ENCODE measurements at places on chromosomes 3 and 15.
A peak's percentile ranks its signal among the peaks of the same experiment; 100 is the strongest.

DNA sequence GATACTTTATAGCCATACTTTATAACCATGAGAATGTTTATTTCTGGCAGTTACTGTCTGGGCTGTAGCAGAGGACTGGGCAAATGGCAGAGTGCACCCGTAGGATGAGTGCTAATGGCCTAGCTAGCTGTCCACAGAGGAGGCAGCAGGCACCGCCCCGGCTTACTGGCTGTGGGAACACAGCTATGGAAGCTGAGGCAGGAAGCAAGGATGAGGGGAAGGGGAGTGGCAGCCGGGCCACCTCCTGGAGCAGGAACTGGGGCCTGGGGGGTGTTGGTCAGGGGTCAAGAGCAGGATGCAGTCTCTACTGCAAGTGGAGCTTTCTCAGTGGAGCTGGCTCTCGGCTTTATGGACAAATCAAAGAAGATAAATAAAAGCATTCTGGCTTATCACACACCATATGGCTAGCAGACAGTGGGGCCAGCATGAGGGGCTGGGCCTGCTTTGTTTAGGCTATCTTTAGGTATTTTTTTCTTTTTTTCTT is 316.8 kb upstream of the CTDSPL start:
- no peak for DNase-seq

GRCh38 chr15:90029024-90029423 is 27.9 kb downstream of the ZNF710 start:
- no peak for DNase-seq

DNA sequence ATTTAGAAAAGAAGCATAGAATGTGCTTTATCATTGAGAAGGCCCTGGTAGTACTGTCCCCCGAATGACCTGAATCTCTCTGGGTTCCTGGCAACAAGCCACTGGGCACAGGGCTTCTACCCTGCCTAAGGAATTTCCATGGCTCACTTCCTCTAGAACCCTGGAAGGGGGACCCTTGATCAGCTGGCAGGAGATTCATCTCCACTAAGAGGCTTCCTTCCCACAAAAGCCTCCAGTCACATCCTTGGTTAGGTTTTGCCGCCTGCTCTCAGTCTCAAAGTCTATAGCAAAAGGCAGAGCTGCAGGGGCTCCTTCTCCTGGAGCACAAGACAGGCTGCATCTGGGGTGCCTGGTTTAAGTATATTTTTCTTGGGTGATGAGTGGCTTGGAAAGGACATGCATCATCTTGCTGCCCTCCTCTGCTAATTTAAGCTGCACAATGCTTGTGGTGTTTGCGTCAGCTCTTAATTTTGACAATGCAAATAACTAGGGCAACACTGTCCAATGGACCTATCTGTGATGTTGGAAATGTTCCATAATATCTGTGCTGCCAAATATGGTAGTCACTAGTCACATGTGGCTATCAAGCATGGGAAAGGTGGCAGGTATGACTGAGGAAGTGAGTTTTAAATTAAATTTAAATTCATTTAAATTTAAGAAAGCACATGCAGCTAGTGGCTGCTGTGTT is 33.4 kb upstream of the RARRES1 start:
- no peak for DNase-seq

GRCh38 chr3:53519065-53519709 is 24.8 kb downstream of the CACNA1D start:
- no peak for DNase-seq

DNA sequence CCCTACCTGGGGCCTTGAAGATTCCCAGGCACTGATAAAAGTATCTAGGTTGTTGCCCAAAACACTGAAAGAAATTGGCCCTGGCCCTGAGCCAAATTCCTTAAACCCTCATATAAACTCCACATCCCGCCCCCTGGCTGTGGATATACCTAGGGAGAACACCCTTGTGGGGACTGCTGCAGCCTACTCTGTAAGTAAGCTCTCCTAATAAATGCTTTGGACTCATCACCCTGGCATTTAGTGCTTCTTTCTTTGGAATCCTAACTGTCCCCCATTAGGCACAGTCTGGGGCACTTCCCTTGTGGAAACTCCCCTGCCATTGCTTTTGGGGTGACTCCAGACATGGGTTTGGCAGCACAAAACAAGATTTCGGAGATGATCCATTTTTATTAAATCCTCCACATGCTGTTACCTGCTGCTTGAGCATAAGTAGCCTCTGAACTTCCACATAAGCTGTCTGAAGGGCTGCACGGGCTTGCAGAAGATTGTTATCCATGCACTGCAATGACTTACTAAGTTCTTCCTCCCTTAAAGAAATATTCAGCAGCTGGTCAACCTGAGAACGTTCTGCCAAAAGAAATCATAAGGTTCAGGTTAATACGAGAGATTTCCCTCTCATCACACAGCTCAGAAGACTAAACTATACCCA is 46.4 kb downstream of the ZNF106 start:
- no peak for DNase-seq

- DNase-seq, result peak; percentile 29
Observed at GRCh38 chr15:75452364-75452864, 924 bp upstream of the SIN3A start.

DNA sequence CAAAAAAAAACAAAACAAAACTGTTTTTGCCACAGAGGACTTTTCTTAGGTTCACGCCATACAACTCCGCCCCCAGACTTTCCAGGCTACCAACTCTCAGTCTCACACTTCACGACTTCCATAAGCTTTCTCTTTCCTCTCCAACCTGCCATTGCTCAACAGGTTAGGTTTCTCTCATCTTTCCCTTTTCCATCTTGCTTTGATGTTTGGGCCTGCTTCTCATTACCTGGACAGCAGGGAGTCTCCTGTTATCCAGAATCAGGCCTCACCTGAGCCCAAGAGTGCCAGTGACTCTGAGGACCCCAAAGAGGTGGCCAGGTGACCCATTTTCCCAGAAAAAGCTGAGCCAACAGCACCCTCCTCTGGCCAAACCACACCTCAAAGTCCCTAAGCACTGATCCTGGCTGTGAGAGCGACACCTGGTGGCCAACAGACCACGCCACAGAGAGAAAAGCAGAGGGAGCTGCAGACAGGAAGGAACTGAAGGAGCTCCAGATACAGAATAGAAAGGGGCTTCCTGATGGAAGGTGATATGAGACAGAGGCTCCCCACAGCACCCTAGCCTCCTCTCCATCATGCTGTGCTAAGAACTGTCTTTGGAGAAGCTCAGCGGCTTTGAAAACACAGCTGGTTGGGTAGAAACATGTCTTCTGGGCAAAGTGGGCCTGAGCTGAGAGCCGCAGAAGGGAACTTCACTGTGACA is 4.0 kb downstream of the CCDC51 start:
- DNase-seq, result peak; percentile 52

GRCh38 chr15:101065570-101066221 is 146.5 kb downstream of the LRRK1 start:
- no peak for DNase-seq

- DNase-seq, result no peak
Observed at GRCh38 chr3:52128118-52128683, 26.0 kb downstream of the POC1A start.

DNA sequence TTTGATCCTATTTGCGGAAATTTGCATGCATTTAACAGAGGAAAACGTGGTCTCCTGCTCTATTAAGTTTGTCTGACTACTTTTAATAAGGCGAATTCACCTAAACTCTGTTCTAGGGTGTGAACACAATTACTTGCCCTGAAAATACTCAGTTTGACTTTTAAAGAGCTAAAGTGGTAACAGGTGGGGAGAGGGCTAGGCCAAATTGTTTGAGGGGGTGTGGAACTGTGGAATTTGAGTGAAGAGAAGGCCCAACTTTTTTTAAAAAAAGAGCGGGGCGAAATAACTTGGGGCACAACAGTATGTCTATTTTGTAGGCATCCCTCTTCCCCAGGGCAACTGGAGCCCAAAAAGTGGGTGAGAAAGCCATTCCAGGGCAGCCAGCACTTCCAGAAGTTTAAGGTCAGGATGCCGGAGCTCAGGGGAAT is 580 bp upstream of the FXR1 start:
- no peak for DNase-seq

- no peak for DNase-seq
Observed at GRCh38 chr15:74180881-74181602, 7.5 kb downstream of the ISLR start.

DNA sequence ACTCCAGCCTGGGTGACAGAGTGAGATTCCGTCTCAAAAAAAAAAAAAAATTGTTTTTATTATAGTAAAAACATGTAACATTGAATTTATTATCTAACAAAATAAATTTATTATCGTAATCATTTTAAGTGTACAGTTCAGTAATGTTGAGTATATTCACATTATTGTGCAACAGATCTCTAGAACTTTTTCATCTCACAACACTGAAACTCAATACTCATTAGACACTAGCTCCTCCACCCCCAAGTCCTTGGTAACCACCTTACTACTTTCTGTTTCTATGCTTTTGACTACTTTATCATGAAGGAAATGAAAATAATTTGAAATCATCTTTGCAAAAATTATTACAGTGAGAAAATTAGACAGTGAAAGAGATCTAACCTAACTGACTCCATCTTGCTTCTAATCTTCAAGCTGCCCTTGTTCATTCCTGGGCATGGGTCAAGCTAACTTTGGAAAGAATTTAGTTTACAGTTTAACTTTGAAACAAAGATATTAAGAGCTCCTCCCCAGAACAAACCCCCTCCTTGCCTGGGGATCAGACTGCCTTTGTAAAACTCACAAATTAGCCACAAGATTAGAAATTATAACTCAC is 15.0 kb upstream of the FYCO1 start:
- DNase-seq, result no peak

- DNase-seq, result no peak
Observed at GRCh38 chr3:37417297-37418082, 243.1 kb upstream of the LRRFIP2 start.

DNA sequence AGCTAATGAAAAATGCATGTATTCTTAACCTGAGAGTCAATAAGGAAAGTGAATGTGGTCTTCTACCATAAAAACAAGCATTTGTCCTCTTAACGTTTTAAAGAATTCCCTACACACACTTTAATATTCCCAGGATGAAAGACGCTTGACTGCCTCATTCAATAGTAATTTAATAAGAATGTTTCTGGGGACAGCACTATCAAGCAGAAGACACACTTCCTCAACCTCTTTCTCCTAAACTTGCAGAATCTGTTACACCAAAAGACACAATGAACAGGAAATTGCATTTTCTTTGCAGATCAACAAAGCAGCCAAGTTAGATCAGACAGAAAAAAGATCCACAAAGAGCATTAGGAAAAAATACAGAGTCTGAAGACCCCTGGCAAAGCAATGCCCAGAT is 97.7 kb downstream of the PLCH1 start:
- no peak for DNase-seq
